ENCODE measurements at places on chromosomes 1 and 21.

DNA sequence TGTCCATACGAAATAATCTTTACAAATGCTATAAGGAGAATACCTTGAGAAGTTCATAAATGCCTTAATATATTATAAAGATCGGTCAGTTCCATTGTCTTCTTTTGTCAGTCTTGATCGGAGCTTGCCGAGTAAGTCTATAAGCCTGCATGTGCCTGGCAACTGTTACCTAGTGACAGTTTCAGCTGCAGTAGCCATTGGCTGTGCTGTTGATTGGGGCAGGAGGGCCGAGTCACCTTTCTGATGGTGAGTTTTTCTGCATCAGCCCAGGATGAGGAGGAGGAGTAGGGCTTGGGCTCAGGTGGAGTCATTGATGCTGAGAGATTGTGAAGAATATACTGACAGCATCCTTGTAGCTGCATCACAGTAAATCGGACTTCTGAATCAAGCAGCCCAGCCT lies 1.9 kb upstream of the GPR52 start:
- DNase-seq, result no peak

DNA sequence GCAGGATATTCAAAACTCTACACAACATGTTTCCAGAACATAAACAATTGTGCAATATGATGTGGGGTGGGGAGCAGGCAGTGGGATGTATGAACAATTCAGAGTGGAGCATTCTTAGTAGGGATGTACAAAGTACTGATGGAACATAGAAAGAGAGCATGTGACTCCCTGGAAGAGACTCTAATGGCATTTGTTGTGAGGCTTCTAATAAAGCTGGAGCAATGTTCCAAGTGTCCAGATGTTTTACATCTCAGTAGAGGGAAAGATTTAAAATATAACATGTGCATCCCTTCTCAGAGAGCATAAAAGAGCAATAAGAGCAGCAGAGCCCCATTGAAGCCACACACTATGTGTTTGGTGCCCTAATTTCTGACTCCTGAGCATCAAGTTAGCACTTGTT lies 116.5 kb downstream of the BRINP2 start:
- DNase-seq, result no peak

- no peak for DNase-seq
Observed at GRCh38 chr21:34818662-34819158, 149.9 kb downstream of the CLIC6 start.

DNA sequence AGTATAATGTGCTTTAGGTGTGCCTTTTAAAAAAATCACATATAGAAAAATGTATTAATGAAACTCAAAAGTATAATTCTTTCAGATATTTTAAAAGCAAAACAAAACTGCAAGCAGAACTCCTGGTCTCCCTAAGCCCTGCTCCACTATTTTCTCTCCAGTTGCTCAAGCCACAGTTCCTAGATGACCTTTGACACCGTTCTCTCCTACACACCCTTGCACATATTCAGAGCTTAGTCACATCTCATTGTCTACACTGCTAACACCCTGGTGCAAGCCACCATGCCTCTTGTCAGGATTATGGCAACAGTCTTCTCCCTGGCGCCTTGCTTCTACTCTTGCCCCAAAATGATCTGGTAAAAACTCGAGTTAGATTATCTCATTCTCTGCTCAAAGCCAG lies 50.2 kb upstream of the ROR1 start:
- DNase-seq, result no peak

DNA sequence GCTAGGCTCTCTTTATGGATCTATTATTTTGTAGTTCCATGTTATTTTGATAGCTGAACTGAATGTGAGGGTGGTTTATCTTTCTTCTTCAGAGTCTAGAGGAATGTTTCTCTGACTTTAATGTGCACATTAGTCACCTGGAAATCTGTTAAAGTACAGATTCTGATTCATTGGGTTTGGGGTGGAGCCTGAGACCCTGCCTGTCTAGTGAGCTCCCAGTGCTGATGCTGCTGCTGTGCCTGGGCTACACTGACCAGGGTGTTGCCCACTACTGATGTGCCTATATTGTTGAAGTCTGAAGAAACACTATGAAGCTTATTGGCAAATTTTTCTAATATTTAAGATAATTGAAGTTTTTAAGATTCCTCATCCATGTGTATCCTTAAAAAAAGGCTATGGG lies 35.9 kb downstream of the CD46 start:
- no peak for DNase-seq

GRCh38 chr1:187474336-187474735 lies 645.6 kb downstream of the PLA2G4A start:
- no peak for DNase-seq

GRCh38 chr1:154993572-154994268 lies at the start of gene LENEP:
TSS of gene LENEP (plus strand) at chr1:154993586. CDS start at chr1:154993608, 22 bp downstream.
- no peak for DNase-seq

DNA sequence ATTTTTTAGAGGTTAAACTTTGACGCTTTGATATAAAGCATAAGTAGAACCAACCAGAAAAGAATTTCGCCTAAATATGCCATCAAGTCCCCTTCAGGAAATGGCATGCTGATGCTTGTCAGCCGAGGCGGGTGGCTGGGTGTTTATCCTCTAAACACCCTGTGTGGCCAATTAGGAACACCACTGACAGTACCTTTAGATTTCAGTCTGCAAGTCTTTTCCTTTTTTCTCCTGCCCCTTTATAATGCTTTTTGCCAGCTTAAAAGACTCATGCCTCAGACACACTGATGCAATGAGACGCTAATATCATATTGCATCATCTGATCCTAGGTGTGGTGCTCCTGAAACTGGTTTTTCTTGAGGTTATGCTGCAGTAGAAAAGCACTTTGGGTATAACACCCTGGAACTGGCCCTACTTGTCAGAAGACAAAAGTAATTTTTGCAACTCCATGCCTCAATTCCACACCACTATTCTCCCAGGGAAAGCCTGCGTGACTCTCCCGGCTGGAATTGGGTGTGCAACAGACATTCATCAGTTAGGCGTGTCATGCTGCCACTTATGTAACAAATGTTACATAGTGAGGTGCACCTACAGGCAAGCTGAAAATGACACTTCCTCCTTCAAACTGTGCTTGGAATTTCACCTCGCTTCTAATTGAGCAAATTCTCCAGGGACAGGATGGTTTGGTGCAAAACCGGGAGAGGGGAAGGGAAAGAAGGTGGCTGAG lies 2.0 kb upstream of the RCC2 start:
- peak; percentile 61 for DNase-seq

- no peak for DNase-seq
Observed at GRCh38 chr1:59978511-59978910, 51.9 kb upstream of the CYP2J2 start.

DNA sequence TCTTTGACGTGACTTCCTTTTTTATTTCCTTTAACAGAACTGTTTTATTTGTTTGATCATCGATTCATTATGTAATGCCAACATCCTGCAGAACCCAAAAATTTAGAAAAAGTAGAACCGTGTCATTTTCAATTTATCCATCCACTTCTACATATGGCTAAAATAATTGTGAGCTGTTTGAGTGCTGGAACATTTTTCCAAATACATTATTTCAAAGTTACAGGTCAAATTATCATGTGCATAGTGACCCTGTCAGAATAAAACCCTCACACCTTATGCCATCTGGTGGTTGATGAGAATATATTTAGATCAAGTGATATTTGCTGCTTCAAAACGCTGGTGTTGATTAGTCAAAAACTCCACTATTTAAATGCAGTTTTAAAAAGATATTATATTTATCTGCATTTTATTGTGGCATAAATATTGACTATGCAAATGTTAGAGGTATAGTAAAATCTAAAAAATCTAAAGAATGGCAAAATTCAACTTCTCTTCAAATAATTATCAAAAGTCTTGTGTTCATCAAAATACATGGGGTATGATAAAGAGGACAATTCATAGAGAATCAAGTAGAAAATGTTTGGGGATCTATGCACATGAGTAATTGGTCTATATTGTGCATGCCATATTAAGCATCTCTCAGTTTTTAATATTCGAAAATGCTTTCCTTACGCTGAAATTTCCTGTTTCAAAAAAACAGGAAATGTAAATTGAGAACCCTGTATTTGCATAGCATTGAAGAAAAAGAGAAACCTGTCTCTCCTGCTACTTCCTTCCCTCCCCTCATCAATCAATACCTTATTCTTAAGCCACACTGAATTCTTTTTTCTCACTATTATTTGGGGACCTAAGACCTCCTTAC lies 39.7 kb downstream of the UBE2U start:
- peak; percentile 15 for DNase-seq

DNA sequence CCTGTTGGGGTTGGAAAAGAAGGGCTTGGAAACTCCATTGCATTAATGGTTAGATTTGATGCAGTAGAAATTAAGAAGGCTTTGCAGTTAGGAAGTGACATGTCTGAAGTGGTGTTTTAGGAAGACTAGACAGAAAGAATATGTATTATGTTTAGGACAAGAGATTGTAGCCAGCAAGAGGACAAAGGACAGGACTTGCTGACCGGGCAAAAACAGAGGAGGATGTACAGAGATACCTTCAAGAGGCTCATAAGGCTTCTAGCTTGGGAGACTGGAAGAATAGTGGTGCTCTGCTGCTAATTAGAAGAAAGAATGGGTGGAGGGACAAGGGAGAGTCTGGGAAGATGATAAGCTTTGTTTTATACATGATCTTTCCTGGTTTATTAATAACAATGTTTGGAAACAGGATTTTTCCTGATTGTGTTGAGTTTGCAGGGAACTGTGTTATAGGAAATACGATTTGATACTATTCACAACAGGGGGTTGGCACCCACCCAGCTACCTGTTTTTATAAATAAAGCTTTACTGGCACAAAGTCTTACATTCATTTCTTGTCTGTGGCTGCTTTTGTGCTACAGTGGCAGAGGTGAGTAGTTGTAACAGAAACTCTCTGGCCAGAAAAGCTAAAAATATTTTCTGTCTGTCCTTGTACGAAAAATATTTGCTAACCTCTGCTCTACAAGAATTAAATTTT lies 37.1 kb upstream of the TMCO2 start:
- no peak for DNase-seq

DNA sequence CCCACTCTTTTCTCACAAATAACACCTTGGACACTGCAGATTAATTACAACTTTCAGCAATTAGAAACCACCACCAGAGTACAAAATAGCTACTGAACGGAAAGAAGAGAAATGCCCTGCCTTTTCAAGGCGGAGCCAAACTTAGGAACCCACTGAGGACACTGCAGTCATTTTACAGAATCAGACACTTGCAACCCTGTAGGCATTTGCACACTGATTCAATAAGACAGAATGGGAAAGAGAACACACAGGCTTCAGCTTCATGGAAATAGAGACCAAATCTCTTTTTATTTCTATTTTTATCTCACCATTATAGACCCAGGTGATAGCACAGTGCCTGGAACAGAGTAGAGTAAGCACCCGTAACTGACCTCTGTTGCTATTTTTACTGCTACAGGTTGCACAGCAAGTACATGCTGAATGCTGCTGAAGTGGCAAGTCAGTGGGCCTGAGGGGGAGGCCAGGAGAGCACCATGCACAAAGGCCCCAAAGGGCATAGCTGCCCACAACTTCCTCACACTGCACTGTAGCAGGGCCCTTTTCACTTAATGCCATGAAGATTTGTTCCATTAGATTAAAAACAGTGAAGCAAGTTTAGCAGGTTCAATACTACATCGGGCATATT lies 50.7 kb upstream of the EDARADD start:
- DNase-seq, result no peak

- DNase-seq, result no peak
Observed at GRCh38 chr1:64129701-64130100, 73.7 kb upstream of the UBE2U start.

DNA sequence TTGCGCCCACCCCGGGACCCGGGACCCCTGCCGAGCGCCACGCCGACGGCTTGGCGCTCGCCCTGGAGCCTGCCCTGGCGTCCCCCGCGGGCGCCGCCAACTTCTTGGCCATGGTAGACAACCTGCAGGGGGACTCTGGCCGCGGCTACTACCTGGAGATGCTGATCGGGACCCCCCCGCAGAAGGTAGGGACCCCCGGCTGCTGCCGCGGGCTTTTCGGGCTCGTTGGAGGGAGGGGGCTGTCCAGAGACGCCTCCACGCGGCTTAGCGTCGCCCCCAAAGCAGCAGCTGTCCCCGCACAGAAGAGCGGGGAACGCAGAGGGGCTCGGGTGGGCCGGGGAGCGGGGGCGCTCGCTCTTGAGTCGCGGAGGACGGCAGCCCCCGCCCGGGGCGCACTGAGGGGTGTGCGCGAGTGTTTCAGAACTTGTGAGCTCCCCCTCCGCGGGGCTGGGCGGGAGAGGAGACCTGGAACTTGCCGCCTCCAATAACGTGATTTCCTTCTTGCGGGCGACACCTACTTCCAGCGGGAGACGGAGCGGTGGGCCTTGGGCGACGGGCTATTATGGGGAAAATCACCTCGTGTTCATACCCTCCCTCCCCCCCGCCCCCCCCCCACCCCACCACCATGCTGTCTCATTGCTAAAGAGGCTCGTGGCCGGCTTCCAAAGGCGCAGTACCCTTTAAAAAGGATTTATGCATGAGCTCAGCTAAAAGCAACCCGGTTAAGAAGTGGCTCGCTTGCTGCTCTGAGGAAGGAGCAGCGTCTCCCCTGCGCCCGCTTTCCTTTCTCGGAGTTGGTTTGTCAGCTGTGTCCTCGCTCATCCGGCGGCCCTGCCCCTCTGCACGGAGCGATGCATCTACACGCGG lies 664 bp downstream of the BACE2 start:
- no peak for DNase-seq

DNA sequence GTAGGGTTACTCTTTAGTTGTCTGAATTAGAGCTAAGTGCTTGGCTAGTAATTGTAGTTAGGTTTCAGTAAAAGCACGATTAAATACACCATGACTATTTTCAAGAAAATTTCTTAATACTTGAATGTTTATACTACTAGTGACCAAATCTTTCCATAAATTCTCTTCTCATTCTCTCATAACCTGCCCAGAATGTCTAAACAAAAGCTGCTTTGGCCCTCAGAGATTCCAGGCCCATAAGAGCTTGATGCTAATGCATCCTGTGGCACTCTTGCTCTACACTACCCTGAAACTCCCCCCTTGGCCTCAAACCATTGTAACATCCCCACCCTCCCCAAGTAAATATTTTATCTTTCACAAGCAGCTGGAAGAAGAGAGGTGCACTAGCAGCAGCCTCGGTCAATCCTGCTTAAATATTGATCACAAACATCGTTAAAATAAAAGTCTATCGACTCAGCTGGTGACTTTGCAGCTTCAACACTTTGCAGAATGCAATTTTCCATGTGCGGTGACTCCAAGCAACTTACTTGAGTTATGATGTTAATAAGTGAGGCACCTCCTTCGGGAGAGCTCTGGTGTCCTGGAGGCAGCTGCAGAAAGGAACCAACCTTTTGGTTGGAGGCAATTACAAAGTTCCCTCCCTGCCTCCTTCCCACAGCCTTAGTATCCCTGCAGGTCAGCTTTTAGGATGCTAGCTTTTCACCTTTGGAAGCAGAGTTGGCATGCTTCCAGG lies 315.6 kb upstream of the PLXNA2 start:
- DNase-seq, result no peak

DNA sequence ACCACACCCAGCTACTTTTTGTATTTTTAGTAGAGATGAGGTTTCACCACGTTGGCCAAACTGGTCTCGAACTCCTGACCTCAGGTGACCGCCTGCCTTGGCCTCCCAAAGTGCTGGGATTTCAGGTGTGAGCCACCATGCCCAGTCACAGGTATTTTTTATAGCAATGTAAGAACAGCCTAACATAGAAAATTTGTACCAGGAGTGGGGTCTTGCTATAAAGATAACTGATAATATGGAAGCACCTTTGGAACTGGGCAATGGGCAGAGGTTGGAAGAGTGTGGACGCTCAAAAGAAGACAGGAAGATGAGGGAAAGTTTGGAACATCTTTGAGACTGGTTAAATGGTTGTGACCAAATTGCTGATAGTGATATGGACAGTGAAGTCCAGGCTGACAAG lies 99.2 kb downstream of the GDAP2 start:
- DNase-seq, result no peak

GRCh38 chr1:175481126-175482070 lies 262.0 kb downstream of the TNR start:
- DNase-seq, result peak; percentile 25

All from activated CD4-positive, alpha-beta T cell treated with anti-CD3 and anti-CD28 coated beads, Interleukin-10, Interleukin-2, amounts not matched to agents 100 ng/mL and 50 ng/mL, durations not matched to agents 16 hours and 8 hours (primary cell).